ENCODE measurements at places on chromosomes 11 and 22.

GRCh38 chr22:30636226-30637077 lies 871 bp downstream of the SLC35E4 start:
- peak; percentile 72 for DNase-seq

DNA sequence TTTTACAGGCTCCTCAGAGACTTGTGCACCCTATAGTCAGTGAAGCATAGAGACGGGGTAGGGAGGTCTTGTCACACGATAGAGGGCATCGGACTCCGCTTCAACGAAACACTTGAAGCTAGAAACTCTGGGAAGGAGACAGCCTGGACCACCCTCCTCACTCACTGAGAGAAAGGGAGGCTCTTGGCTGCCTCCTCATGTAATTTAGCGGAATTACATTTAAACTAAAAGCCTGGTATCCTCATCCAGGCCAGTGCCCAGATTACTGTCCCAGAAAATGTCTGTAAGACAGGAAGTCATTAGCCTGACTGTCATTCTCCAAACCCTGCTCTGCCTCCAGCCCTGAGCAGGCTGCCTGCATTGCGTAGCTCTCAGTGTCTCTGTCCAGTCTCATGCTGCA lies 36.0 kb downstream of the TTLL1 start:
- DNase-seq, result no peak

GRCh38 chr11:104148074-104148473 lies 15.9 kb downstream of the PDGFD start:
- DNase-seq, result no peak

DNA sequence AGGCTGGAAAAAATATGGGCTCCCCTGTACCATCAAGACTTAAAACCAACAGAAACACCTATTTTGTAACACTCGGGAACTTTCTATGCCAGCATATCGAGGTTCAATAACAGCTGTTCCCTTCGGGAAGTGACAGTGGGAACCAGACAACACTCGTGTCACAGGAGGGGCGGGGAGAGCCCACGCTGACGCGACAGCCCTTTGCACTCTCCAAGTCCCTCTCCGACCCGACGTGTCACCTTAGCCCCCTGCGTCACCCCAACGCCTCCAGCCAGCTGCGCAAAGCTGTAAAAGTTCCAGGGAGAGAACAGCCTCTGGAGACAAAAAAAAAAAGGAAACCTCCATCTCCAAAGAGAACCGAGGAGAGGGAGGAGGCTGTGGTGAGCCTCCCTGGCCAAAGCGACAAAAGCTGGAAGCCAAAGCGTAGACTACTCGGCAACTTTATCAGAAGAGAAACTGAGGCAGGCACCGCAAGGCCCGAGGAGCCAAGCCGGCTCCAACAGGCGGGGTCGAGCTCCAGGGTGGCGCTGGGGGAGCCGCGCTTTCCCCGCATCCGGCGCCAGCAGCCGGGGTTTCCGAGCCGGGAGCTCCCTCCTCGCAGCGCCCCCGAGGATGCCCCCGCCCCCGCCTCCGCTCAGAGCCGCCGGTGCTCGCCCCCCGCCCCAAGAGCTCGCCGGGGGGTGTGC lies 751 bp downstream of the ARFGAP3 start:
- DNase-seq, result peak; percentile 81

DNA sequence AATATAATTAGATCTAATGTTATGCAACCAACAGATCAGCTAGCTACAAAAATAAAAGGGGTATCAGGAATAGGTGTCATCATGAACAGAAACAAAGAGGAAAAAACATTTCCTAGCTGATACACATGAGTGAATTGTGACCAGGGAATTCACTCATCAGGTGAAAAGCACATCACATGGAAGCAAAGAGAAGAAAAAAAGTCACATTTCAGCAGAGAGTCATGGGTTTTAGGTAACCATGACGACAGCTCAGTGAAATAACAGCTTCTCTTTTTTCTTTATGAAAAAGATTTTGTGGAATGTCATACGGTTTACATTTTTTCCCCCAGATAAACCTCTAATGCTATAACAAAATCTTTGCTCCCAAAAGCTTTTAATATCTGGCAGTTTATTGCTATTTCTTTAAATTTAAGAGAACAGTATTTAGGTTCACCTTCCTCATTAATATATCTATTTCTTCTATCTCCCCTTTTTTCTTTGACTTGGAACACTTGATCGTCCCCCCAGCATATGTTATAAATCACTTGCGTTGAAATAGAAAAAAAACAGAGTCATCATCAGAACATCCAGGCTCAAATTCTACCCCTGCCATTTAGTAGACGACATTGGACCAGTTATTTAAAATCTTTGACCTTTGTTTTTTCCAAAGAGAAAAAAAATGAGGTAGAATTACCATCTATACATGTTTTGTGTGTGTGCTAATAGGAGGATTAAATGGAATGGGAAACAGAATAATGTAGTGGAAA lies 5.3 kb downstream of the TYR start:
- no peak for DNase-seq

GRCh38 chr11:76861490-76861953 lies 804 bp downstream of the ACER3 start:
- DNase-seq, result peak; percentile 63

DNA sequence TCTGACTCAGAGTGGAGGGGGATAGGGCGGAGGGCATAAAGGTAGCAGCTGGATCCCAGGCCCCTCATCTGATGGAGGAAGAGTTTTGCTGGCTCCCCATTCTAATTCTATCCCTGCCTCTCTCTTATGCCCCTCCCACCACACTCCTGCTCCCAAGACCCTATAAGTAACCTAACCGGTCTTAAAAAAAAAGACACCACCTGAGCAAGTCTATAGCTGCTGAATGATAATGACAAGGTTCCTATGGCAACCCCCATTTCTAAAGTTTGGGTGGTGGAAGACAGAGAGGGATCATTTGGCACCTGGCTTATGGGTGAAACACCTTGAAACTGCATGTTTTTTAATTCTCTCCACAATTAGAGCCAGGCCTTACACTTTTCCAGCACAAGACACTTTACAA lies 69.6 kb downstream of the LARGE1 start:
- DNase-seq, result no peak

DNA sequence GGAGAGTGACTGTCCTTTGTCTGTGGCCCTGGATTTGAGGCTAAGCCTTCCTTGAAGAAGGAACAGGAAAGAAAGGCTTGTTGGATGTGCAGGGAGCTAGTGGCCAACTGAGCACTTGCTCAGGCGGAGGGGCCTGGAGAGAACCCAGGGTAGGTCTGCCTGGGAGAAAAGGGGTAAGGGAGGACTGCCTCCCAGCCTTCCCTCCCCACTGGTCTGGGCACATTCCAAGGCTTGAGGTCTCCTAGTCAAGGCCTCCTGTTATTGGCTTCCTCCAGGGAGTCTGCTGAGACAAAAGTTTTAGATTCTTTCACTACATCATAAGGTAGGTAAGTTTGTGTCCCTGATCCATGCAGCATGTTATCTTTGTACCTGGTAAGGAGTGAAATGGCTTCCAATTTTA lies 15.2 kb downstream of the KCNQ1OT1 start:
- no peak for DNase-seq

DNA sequence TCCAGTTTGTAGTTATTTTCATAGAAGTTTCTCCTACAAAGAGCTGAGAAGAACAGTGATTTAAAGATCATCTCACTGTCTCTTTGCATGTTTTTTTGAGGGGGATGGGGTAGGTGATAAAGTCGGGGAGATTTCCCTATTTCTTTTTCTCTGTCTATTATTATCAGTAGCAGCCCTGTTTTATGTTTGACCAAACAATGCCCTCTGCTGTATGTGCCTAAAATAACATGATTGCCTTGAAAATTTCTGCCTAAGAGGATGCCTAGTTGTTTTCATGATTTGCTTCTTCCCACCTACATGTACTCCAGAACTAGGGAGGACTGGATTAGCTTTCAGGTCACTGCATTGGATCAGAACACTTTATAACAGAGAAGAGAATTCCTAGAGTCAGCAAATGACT lies 1330.2 kb downstream of the LRRC4C start:
- no peak for DNase-seq

DNA sequence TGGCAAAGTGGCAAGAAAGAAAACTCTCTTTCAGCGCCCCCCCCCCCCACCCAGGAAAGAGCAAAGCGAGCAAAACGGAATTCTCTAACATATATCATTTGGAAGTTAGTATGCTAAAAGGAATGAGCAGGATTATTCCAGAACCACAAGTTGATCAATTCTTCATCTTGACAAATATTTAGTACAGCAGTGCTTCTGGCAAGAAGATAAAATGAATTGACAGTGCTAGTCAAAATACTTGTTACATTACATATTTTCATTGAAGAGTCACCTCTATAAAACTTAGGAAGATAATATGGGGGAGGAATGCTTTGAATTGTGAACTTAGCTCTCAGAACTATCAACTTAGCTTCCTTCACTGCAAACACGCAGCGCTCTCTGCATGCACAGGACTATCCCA lies 377.4 kb downstream of the DYNC2H1 start:
- no peak for DNase-seq

- no peak for DNase-seq
Observed at GRCh38 chr11:132405728-132406127, 1035.3 kb downstream of the NTM start.

- no peak for DNase-seq
Observed at GRCh38 chr22:29211066-29211465, 5.4 kb downstream of the EMID1 start.

DNA sequence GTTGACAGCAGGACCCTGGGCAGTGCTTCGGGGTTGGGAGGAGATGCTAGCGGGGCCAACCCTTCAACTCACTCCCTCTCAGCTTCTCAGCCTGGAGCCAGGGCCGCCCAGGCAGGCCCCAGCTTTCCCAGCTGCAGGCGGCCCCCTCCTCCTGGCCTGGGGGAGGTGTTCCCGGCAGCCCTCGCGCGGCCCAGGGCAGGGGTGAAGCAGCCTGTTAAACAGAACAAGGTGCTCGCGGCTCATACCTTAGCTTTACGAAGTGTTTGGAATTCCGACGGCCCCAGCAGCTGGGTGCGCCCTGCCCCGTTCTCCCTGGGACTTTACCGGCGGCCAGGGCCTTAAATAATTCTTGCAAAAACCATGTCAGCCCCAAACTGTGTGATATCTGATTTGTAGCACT lies 17.2 kb downstream of the MRPL23 start:
- no peak for DNase-seq

GRCh38 chr22:37146051-37146385 lies 3.7 kb downstream of the IL2RB start:
- DNase-seq, result no peak

DNA sequence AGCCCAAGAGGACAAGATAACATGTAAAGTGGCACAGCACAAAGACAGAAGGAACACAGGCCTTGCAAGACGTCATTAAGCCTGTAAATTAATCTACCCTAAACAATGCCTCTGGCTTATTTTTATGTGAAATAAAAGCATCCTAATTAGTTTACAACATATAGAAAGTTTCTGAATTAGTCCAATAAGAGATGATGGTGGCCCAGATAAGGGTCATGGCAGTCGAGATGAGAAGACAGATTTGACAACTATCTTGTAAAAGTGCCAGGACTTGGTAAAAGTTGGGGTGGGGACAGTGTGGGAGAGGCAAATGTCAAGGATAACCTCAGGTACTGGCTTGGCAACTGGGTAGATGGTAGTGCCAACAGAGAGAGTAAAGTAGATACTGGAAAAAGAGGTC lies 13.6 kb downstream of the XRRA1 start:
- DNase-seq, result no peak

DNA sequence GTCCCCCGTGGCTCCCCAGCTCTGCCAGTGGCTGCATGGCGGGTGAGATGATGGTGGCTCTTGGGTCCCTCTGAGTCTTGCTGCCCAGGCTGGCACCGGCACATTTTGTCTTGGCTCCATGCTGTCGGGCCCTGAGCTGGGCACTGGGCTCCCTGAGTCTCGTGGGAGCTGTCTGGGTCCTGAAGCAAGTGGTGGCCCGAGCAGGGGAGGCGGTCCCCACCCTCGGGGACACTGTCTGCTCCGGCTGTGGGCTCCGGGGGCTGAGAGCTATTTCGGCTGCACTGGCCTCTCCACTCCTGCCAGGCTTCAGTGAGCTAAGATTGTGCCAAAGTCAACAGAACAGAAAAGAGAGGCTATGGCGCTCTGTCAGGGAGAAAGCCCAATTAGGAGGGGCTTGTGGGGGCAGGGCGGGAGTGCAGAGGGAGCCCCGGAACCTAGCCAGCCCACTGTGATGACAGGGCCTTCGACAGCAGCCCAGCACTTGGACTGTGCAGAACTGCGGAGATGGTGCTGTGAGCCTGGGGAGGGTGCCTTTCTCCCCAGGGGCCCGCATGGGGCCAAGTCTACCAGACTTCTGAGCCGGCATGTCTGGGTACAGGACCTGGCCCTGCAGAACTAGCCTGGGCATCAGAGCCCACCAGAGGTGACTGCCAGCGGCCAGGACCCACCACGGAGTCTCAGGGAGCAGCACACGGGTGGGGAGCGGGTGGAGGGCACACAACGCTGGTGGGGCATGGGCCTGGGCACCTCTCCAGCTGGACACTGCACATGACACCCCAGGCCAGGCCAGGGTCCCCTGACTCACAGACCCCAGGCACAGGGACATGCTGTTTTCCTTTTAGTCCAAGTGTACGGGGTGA lies 38.0 kb downstream of the RTN4R start:
- no peak for DNase-seq

GRCh38 chr11:57801183-57801485 lies 39.5 kb downstream of the CTNND1 start:
- DNase-seq, result no peak

DNA sequence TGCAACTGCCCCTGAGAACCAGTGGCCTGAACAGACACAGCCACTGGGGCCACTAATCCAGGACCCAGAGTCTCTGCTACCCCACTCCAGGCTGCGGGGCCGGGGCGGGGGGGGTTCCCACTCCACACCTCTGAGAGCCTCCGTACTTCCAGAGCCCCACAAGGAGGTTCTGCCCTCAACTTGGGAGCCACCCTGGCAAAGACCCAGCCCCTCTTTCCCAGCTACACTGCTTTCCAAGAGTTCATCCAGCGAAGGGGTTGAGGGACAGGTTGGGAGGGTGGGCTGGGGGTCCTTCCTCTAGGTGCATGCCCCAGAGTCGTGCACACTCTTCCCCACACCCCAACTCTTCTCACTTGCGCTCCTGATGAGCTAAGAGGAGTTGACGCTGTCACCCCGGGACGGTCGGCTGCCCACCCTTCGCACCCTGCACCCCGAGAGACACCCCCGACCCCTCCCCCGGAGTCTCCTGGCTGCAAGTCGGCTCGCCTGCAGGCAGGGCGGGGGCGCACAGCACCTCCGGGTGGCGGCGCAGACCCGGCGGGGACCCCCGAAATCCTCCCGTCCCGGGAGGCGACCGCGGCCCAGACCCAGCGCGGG lies 531 bp downstream of the RAB3IL1 start:
- no peak for DNase-seq

Measured in activated CD4-positive, alpha-beta T cell treated with anti-CD3 and anti-CD28 coated beads, Interleukin-2, amount 10 ng/mL, durations not matched to agents 24 days and 14 days (primary cell).